ENCODE measurements at places on chromosomes 3 and 15.

- DNase-seq, result no peak
Measured at GRCh38 chr15:94346282-94346681, 114.9 kb downstream of the MCTP2 start.

DNA sequence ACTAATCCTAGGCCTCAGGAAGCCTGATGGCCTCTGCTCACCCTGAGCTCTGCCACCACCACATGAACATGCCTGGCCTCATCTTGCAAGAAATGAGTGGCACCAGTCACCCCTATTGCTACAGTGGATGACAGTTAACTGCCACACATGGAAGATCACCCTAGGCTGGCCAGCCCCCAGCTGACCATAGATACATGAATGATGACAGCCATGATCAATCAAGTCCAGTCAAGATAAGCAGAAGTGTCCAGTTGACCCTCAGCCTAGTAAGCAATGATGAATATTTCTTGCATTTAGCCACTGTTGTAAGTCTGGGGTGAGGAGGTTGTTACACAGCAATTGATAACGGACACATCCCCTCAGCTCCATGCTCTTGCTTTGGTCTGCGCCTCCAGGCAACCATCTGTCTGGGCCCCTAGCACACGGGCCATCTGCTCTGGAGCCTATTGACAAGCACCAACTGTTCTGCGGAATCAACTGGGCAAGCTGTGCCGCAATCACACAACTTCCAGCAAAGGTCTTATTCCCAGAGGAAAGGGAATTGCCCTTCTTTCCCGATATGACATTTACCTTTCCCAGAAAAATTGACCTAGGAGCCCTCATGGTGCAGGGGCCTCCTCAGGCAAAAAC, 2.2 kb upstream of the LYZL4 start:
- DNase-seq, result no peak

GRCh38 chr3:111923806-111924205, 55.0 kb upstream of the ABHD10 start:
- DNase-seq, result no peak

GRCh38 chr3:161500068-161500796, 3.6 kb downstream of the OTOL1 start:
- no peak for DNase-seq

- DNase-seq, result no peak
Measured at GRCh38 chr3:179299999-179300613, 22.7 kb upstream of the ZNF639 start.

DNA sequence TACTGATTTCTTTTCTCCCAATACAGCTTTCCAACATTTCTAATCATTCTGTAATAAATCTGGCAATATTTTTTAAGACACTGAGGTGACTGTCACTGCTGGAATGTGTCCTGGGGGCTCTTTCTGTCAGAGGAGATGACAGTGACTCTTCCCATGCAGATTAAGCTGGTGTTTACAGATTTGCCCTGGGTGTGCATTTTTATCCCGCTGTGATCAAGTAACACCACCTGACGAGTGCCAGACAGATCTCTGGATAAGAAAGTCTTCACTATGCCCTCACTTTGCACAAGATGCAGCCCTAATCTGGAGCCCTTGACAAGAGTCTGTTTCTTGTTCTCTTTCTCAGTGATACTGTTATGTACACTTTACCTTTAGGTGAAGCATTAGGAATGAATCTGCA, 477.7 kb downstream of the ZIC1 start:
- no peak for DNase-seq

DNA sequence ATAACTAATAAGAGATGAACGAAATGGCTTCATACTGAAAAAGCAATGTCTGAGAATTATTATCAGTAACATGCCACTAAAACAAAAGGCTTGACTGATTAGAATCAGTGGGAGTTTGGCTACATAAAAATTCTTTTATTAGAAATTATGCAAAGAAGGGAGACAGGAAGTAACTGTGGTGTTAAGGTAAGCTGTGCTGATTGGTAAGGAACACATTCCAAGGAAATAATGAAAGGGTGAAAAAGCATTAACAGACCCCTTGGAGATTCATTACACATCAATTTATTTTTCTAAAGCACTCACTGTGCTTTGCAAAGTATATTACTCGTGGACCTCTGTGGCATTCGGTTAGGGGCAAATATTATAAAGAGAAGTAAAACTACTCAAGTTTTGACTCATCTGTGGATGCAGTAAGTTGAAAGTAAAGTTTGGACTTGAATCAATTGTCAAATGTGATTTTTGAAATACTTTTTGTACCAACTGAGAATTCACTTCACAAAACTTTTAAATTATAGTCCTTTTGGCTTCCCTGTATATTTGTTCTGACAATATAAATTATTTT, 176.1 kb upstream of the ZPLD1 start:
- DNase-seq, result no peak

DNA sequence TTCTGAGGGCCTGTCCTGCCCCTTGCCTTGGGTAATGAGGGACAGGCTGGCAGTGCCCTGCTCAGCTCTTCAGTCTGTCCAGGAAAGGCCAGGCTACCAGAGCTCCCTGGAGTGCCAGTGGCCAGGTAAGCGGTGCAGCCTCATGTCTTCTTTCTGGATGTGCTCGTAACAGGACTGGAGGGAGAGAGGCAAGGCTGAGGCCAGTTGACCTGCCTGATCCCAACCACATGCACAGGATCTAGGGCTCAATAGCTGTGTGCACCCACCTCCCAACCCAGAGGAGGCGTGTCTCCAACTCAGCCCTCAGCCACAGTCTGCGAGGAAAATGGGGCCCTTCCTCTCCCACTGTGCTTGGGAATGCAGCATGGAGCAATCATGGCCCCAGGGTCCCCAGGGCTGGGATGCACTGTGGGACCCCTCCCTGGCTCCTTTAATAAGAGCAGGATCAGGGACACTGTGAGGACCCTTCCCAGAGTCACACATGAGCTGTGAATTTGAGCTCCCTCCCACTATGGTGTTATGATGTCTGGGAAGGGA, 22.5 kb downstream of the ALS2CL start:
- no peak for DNase-seq

DNA sequence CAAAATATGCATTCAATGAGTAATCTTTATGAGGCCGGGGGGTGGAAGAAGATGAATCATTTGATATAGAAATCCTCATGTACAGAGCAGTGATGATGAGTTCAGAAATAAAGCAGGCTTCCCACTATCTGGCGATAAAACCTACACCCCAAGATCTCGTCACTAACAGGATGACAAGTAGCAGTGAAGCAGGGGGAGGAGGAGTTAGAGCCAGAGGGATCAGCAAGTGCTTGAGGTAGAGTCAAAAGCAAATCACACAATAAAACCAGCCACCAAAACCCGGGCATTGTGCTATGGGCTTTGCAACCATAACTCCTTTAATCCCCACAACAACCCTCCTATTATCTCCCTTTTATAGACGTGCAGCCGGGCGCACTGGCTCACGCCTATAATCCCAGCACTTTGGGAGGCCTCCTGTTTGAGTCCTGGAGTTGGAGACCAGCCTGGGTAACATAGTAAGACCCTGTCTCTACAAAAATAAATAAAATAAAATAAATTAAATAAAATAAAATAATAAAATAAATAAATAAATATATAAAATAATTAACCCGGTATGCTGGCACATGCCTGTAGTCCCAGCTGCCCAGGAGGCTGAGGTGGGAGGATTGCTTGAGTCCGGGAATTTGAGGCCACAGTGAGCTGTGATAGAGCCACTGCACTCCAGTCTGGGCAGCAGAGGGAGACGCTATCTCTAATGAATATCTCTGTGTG, 53.0 kb downstream of the STARD5 start:
- no peak for DNase-seq

GRCh38 chr3:17130956-17131355, 246.2 kb downstream of the PLCL2 start:
- DNase-seq, result no peak

- no peak for DNase-seq
Measured at GRCh38 chr15:73710321-73710720, 26.1 kb downstream of the CD276 start.

DNA sequence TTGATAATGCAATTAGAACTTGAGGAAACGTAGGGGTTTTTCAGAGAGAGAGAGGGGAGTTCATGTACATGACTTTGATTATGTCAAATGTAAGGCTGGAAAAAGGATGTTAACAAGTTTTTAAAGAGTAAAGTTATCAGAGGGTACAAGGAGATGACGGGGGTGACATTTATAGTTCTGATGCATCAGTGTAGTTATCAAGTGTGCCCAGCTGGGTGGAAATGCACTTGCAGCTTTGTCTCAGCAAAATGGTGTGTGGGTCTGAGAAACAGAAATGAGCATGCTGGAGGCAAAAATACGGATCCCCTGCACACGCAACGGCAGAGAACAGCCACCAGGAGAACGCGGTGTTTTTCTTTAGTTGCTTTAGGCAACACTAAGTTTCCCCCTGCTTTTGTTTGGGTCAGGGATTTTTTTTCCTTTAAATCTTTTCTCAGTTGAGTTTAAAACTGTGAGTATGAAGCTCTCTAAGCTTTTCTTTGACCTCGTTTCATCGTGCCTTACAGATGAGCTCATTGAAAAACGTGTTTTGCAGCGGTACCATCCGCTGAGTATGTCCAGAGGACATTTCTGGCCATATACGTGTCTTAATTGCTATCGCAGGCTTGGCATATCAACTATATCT, 205.4 kb downstream of the PDZRN3 start:
- no peak for DNase-seq

- no peak for DNase-seq
Measured at GRCh38 chr15:34496207-34496995, 58.8 kb upstream of the GOLGA8A start.

DNA sequence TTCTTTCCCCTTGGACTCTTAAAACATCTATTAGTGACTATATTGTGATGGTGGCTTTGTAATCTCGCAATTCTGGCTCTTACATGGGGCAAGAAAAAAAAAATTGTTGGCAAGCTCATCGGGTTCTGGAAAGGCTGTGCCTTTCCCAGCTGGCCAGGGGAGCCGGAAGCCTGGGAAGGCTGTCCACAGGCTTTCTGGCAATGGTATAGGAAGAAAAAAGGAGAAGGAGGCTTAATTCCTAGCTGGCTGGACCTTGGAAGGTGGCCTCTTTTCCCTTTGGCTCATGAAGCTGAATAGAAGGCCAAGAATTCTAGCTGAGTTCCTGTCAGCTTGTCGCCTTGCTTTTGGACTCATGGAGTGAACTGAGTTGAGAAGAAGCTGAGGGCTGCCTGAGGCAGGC, 243.5 kb upstream of the SEMA6D start:
- no peak for DNase-seq

DNA sequence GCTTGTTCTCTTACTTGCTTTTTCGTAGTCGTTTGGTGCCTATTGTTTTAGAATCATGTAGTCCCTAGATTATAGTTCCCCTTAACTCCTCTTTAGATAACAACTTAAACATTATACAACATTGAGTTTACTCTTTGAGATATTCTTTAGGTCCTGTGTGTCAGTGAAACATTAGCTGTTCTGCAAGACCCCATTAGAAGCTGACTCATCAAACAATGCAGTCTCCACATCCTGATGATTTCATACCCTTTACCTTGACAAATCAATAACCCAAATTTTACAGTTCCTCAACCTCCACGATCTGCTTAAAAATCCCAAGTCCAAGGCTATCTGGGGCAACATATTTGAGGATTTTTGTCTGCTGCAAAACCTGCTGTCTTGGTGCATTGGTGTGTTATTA, 582.9 kb downstream of the NSUN3 start:
- DNase-seq, result no peak

DNA sequence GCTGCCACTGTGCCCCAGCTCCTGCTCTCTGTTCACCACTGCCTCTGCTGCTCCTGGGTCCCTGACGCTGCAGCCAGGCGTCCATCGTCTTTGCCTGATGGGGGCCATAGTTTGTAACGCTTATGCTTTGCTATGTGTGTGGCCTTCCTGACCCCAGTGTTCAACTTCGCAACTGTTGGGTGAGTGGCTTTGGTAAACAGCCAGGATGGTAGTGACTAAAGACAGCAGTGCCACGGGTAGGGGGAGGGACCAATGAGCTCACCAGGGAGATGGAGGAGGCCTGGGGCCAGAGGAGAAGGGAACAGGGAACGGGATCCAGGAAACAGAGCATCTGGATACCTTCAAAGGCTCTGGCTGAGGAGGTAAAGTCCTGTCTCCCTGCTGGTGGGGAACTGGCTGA, 75.9 kb upstream of the ALDH1L1 start:
- no peak for DNase-seq

DNA sequence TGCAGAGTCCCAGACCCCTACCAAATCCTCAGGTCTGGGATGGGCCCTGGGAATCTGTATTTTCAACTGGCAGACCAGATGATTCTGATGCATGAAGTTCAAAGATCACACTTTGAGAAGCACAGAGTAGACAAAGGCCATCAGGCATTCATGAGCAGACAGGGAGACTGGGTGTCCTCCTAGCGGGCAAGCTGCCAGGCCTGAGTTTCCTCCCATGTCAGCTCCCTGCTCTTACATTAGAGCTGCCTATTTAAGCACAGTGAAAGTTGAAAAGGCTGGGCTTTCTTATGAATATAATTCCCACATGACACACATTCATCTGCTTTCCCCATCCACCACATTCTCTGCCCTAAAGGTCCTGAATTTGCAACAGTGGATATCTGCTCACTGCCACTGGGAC, 14.0 kb downstream of the CAPN3 start:
- DNase-seq, result no peak

DNA sequence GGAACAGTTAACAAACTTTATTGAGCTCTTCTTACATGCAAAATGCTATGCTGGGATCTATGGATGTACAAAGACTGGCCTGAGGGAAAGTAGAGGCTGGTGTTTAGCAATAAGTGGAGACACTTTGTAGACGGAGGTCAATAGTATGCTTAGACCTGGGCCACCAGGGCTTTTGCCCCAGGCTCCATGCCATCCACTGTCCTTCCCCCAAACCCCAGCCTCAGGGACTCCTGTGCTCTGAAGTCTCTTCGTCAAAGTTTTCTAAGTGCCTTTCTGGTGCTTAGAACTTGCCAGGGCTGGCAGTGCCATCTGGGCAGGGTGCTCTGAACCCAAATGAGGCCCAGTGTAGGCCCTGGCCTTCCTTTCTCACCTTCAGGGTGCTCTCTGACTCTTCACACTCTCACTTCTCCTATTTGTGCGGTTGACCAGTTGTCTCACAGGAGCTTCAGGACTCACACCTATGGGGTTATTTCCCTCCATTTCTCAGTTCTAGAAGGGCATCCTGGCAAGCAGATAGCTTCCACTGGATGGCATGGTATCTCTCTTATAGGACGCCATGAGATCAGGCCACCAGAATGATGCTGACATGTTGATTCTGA, 21.8 kb upstream of the KCNAB1 start:
- no peak for DNase-seq

GRCh38 chr3:184186184-184186901, at the start of gene ABCF3:
Gene ABCF3, plus strand, starts transcription at chr3:184186199. Its CDS starts 9 bp downstream, at chr3:184186208.
- no peak for DNase-seq

GRCh38 chr3:115989684-115990421, 366.5 kb downstream of the GAP43 start:
- no peak for DNase-seq

DNA sequence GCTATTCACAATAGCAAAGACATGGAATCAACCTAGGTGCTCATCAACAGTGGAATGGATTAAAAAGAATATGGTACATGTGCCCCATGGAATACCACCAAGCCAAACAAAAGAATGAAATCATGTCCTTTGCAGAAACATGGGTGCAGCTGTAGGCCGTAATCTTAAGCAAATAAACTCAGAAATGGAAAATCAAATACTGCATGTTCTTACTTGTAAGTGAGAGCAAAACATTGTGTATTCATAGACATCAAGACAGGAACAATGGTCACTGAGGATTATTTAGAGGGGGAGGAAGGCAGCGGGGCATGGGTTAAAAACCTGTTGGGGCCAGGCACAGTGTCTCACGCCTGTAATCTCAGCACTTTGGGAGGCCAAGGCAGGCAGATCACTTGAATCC, 304.7 kb upstream of the ROBO2 start:
- DNase-seq, result no peak

- DNase-seq, result no peak
Measured at GRCh38 chr3:195148549-195148948, 122.4 kb downstream of the XXYLT1 start.

GRCh38 chr3:170809007-170809974, 60.7 kb downstream of the RPL22L1 start:
- DNase-seq, result no peak

All from stimulated activated CD8-positive, alpha-beta memory T cell treated with anti-CD3 and anti-CD28 coated beads, Interleukin-2, amount 100 ng/mL, for 1 hour (primary cell).